ENCODE measurements at places on chromosomes 1 and 21.
A peak's percentile ranks its signal among the peaks of the same experiment; 100 is the strongest.

DNA sequence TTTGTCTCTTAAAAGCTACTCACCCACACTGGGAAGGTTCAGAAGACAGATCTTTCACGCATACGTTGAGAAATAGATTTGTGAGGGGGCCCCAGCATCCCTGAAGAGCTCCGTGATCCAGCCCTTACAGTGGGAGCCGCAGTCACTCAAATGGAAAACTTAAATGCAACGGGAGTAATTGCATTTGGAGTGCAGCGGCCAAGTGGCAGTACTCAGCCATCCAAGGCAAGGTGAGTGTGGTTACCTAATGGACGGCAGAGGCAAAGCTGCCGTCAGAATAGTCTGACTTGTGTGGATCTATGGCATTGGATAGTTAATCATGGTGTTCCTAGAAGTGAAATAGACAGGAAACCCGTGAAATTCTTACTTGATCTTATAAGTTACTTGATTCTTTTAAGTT is 5.1 kb downstream of the SPSB1 start:
- no peak for DNase-seq

GRCh38 chr21:44426663-44427191 is 28.6 kb upstream of the LRRC3 start:
- DNase-seq, result no peak

GRCh38 chr1:178238722-178239510 is 145.0 kb downstream of the RASAL2 start:
- peak; percentile 97 for DNase-seq

DNA sequence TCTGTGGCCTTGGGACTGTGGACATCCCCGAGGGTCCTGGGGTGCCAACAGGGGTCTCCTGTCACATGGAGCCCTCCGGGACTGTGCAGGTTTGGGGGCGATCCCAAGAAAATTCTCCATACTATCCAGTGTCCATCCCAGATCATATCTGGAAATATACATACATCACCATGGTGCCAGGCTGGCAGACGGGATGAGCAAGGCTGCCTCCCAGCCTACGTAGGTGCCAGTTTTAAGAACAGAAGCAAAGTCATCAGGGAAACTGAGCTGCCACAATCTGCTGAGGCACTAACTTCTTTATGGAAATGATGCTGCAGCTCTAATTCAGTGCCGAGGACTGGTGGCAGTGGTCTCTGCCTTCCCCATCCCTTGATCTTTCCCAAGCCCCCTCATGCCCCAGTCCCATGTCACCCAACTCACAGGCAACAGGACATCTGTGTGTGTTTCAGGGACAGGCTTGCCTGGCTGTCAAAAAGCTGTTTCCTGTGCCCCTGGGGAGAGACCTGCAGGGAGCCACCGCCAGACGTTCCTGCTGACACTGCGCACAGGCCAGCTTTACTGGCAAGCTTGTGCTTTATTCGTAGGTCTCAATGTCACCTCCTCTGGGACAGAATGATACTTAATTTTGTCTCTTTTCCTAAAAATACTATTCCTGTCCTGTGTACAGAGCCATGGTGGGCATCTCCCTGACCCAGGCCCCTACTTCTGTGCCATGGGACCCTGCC is 15.5 kb downstream of the TEX35 start:
- DNase-seq, result no peak

- DNase-seq, result peak; percentile 46
These were observed 14.4 kb upstream of the THEM5 start for GRCh38 chr1:151867765-151868411.

- no peak for DNase-seq
These were observed 26.6 kb downstream of the BEND5 start for GRCh38 chr1:48750109-48750508.

Data from astrocyte of the spinal cord (primary cell).